ENCODE measurements at places on chromosomes 13 and 19. TPM values are rescaled to one million over a fixed set of nuclear protein-coding genes. Genes with fewer than 3 reads are reported as not detected.

Gene ZNF616
- 12.6 TPM for total RNA-seq

DNA sequence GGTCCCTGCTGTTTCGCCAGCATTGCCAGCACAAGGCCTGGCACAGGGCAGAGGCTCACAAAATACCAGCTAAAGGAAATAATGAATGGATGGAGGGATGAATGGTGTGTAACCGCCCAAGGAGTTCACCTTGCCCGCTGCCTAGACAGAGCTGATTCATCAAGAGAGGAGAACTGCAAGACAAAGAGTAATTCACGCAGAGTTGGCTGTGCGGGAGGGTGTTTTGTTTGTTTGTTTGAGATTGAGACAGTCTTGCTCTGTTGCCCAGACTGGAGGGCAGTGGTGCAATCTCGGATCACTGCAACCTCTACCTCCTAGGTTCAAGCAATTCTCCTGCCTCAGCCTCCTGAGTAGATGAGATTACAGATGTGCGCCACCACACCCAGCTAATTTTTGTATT lies 3.0 kb downstream of the OPA3 start:
- no peaks in the 10 kb centered on the region for H3K27me3 ChIP-seq
- DNase-seq: no peak
- no peaks in the 10 kb centered on the region for H3K36me3 ChIP-seq
- H3K4me1 ChIP-seq: peaks cover 12% of the 10 kb centered on the region

Gene TUBA3C
- total RNA-seq: not detected

Gene POU2F2
- total RNA-seq: 46.7 TPM

Gene ARHGAP45
- total RNA-seq: 212 TPM

Gene ZNF329
- 9.1 TPM for total RNA-seq

Gene SPACA4
- total RNA-seq: not detected

DNA sequence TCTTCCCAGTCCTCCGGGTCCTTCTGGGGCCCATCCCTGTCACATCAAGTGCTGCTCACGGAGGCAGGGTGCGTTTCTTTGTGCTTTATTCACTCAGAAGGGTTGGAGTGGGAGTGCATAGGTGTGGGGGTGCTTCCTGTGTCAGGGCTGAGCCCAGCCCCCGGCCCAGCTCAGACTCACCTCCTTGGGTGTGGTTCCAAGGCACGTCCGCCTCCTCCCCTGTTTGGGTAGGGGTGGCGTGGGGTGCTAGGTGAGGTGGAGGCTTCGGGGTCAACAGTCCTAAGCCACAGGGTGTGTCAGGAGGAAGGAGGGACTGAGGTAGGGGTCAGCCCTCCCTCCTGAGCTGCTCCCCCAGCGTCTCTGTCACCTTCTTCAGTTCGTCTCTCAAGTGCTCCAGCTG lies 3.1 kb downstream of the CCER2 start:
- no peak overlapping the region for H3K27ac ChIP-seq
- peaks cover 3% of the 10 kb centered on the region for H3K36me3 ChIP-seq
- no peaks in the 10 kb centered on the region for H3K4me1 ChIP-seq
- H3K4me3 ChIP-seq: no peak overlapping the region
- no peak for DNase-seq
